Endodermal cell (in vitro differentiated cells): ENCODE measurements at places on chromosomes 12 and 14. TPM values are rescaled to one million over a fixed set of nuclear protein-coding genes. Genes with fewer than 3 reads are reported as not detected.

DNA sequence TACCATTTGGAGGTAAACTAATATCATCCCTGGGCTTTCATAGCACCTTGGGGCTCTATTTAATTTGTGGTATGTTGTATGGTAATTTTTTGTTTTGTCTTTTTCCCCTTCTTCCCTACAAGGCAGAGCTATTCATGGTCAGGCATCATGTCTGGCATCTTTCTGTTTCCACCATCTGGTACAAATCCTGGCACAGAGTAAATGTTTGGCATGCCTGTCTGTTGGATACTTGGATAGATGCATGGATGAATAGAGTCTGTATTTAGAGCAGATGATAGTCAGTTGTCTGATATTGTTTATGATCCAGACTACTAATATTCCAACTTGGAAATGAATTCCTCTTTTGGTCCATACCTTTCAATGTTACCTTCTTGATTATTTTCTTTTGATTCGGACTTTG is 139.8 kb downstream of the NEDD1 start:
- no peak overlapping the region for H3K27ac ChIP-seq
- no peaks in the 10 kb centered on the region for H3K27me3 ChIP-seq
- no peaks in the 10 kb centered on the region for H3K4me1 ChIP-seq
- no peaks in the 10 kb centered on the region for H3K36me3 ChIP-seq
- no peak for DNase-seq

DNA sequence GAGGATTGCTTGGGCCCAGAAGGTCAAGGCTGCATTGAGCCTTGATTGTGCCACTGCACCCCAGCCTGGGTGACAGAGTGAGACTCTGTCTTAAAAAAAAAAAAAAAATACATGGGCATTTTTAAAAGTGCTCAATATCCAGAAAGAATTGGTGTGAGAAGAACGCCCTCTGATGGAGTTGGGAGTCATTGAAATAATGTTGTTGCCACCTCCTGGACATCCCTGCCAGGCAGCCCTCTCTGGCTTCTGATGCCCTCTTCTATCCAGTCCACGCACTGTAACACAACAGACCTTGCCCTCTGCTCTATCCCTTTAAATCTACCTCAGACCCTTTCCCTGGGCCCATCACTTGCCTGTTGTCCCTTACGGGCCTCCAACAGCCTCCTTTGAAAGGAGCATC is 4.9 kb downstream of the PTGDR start:
- H3K27me3 ChIP-seq: peaks cover 38% of the 10 kb centered on the region
- no peaks in the 10 kb centered on the region for H3K36me3 ChIP-seq
- H3K4me1 ChIP-seq: no peaks in the 10 kb centered on the region
- DNase-seq: peak; percentile 55
- no peak overlapping the region for H3K4me3 ChIP-seq

- DNase-seq: no peak
- no peaks in the 10 kb centered on the region for H3K27me3 ChIP-seq
- no peaks in the 10 kb centered on the region for H3K36me3 ChIP-seq
Measured at GRCh38 chr14:93824518-93825234, 36.4 kb upstream of the PRIMA1 start.

Gene ORMDL2
- total RNA-seq: 55.2 and 57.1 TPM in 2 replicates

DNA sequence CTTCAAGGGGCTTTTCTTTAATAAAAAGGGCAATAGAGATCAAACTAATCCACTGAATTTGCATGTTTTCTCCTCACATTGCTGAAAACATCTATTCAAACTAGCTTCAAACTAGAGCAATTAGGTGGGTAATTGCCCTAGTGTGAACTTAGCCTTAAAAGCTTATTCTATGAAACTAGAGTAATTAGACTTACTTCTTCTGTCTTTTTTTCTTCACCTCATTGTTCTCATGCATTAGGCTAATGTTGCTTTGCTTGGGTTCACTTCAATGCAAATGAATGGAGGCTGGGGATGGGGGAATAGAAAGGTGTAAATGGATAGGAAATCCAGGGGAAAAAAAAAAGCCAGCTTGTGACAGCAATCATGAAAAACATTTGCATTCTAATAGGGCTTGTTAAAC is 414.8 kb upstream of the LMO3 start:
- no peaks in the 10 kb centered on the region for H3K36me3 ChIP-seq
- H3K27ac ChIP-seq: no peak overlapping the region
- H3K4me1 ChIP-seq: no peaks in the 10 kb centered on the region
- H3K4me3 ChIP-seq: peak overlapping the region; percentile 7
- no peaks in the 10 kb centered on the region for H3K27me3 ChIP-seq

DNA sequence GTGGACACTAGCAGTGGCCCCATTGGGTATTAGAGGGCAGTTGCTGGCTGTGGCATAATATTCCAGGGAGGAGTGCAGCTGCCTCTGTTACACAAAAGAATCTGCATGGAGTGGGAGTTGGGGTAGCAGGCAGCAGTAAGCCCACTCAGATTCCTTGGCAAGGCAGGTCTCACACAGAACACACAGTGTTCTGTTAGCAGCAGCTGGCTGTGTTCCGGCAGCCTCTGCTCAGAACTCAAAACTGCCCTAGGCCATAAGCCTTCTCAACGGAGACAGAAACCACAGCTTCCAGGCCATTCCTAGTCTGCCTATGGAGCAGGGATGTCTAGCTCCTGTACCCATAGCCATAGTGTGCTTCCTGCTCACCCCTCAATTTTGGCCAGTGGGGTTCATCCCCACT is 1085.4 kb downstream of the SLC6A15 start:
- H3K4me3 ChIP-seq: no peak overlapping the region
- no peak overlapping the region for H3K27ac ChIP-seq
- H3K27me3 ChIP-seq: no peaks in the 10 kb centered on the region
- H3K4me1 ChIP-seq: no peaks in the 10 kb centered on the region
- H3K36me3 ChIP-seq: no peaks in the 10 kb centered on the region
- DNase-seq: no peak

GRCh38 chr14:31510222-31510621 is 22.4 kb upstream of the GPR33 start:
- no peak for DNase-seq
- no peak overlapping the region for H3K27ac ChIP-seq
- H3K27me3 ChIP-seq: no peaks in the 10 kb centered on the region
- no peak overlapping the region for H3K4me3 ChIP-seq
- H3K36me3 ChIP-seq: no peaks in the 10 kb centered on the region
- H3K4me1 ChIP-seq: no peaks in the 10 kb centered on the region

GRCh38 chr14:31084385-31084784 is 58.2 kb upstream of the STRN3 start:
- H3K27ac ChIP-seq: no peak overlapping the region
- no peaks in the 10 kb centered on the region for H3K36me3 ChIP-seq
- no peaks in the 10 kb centered on the region for H3K27me3 ChIP-seq
- no peak overlapping the region for H3K4me3 ChIP-seq
- H3K4me1 ChIP-seq: peaks cover 11% of the 10 kb centered on the region
